ENCODE measurements at places on chromosomes 12 and 14. TPM values are rescaled to one million over a fixed set of nuclear protein-coding genes. Genes with fewer than 3 reads are reported as not detected.

DNA sequence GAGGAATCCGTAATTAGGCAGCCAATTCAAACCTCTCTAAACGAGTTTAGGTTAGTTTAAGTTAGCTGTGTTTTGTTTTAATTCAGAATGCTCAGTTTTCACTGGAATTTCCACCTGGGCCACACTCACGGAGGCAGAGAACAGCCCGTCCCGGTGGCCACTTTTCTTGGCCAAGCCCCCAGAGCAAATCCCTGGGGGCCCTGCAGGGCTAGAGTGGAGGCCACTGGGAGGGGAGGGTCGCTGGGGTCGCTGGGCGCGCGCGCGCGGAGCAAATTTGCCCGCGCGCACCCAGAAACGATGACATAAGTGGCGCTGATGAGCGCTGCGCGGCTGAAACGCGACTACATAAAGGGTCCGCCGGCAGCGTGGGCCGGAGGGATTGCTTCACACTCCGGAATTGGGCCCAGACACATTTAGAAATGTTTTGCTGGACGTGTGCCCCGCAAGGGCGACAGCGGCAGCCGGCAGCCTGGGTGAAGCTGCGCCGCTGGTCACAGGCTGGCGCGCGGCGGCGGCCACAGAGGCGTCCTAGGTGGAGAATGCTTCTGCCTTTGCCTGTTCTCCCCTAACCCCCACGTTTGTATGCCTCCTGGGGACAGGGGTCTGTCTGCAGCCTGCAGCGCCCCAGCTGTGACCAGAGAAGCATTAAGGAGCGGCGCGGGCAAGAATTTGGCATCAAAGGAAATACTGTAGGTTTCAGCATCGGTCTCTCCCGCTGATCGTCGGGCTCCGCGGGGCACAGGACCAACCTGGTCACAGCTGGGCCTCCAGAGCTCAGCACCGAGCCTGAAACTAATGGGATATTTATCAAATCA, 37.9 kb upstream of the TBX5 start:
- DNase-seq = no peak

DNA sequence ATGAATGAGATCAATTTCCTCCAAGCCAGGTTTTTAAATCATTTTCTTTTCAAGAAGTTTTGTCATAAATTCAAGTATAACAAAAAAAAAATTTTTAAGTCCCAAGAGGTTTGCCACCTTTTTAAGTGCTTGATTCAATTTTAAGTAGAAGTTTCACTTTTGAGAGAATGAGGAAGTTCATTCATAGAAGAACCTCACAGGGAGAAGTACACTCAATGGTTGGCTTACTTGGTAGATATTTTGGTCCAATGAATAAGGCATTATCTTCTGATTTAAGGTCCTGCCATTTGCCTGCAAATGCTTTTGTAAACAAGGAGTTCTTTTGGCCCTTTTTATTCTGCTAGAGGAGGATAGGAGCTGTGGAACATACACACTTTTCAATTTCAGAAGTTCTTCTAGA, 96.7 kb upstream of the NOVA1 start:
- no peak for DNase-seq

- DNase-seq = no peak
Observed at GRCh38 chr12:96218989-96219678, 25.0 kb downstream of the ELK3 start.

DNA sequence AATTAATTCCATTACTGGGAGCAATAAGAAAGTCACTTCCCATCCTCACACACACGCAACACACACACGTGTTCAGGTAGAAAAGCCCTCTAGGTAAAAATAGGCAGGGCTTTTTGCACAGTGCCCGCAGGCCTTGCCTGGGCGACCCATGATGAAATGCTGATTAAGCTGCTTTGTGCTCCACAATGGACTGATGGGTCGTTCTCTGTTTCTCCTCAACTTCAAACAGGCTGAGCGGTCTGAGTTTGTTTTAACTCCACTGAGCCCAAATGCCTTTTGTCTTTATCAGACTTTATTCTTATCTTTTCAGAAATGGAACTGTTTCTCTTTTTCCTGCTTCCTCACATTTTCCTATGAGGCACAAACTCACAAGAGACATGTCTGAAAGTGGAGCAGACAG, 9.4 kb upstream of the DACT1 start:
- DNase-seq = no peak

PLBD1 gene
- 0.21 TPM for total RNA-seq

DNA sequence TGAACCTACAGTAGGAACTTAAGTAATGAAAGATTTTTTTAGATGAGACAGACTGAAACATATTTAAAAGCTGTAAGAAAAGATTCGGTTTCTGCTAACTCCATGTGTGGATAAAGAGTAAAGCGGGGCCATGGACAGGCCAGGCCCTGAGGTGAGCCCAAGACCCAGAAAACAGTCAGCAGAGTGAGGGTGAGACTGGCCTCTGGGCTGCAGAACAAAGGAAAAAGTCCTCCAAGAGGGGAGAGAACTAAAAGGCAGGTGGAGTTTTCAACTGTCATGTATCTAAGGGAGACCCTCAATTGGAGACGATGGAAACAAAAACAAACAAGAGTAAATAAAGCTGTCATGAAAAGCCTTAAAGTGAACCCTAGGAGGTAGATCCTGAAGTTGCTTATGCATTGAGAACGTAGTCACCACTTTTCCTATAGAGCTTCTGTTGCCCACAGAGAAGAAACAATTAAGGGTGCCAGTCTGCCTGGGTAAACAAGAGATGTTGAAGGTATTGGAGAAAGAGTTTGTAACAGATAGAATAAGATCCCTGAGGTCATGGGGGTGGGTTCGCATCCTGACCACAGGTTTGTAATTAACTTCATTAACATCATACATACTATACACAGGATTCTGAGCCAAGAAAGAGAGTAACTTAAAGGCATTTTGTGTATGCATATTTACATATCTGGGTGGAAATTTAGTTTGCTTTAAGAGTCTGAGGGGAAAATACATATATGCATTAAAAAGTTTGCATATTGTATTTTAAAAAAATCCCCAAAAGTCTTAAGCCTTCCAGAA, 268.7 kb upstream of the PDE3A start:
- DNase-seq = no peak

GRCh38 chr14:50774542-50775267, 56.3 kb downstream of the NIN start:
- DNase-seq = no peak

DIO3 gene
- total RNA-seq = not detected

DNA sequence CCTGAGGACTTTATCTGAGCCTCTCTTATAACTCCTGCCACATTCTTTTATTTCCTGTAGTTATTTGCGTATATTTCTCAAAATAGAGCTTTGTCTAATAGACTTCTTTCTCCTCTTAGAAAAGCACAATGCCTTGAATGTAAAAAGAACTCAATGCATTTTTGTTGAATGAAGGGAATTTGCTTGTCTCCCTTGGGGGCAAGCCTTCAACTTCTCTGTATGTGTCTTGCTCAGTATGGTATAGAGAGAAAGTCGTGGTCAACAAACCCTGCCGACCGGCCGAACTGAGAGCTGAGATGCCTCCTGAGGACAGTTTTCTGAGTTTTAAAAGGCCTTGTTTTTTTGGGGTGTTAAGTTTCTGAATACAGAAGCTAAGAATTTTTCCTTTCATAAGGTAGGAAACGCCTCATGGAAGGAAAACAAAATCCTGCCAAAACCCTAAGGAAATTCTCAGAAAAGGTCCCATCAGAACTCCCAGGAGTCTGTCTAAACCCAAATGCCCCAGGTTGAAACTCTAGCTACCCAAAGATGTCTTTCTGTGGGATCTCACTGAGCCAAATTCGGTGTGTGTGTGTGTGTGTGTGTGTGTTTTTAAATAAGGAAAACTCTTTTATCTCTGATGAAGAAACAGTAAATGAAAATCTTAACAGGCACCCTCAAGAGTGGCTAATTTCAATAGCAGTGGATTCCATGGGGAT, 136.6 kb downstream of the C12orf75 start:
- no peak for DNase-seq

- DNase-seq = no peak
Observed at GRCh38 chr14:28570391-28570790, 196.2 kb upstream of the FOXG1 start.

DNA sequence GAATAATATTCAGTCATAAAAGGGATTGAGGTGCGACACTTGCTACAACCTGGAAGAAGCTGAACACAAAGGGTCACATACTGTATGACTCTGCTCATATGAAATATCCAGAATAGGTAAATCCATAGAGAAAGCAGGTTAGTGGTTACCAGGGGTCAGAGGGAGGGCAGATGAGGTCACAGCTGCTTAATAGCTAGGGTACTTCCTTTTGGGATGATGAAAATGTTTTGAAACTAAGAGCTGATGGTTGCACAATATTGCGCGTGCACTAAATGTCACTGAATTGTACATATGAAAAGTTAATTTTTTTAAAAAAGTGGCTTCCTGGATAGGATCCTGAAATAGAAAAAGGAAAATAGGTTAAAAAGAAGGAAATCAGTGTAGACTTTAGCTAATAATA, 23.8 kb downstream of the NEUROD4 start:
- DNase-seq = no peak

- no peak for DNase-seq
Observed at GRCh38 chr12:78385541-78385940, 479.0 kb upstream of the SYT1 start.

DNA sequence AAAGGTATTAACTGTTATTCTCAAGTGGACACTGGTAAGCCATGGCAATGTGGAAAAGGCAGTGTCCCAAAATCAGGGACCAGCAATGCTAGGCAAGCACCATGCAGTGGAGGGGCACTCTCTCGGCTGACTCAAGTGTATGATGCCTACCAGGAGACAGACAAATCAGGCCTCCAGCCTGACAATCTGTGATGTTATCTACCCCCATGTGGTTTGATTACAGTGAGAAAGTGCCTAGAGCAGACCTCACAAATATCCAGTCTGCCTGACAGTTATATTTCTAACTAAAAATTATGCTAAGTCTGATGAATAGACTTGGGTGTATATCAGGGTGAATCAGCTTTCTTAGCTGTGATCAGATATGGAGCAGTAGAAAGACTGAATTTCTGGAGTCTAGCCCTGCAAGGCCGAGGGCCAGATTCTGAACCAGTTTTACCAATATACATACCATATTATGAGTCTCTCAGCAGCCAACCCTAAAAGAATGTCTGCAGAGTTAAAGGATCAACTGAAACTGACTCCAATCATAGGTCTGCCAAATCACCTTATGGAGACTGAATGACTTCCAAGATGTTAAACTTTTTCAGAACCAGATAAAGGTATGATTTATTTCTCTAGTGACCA, 3.2 kb downstream of the PLBD1 start:
- DNase-seq = no peak

OR4E2 gene
- not detected for total RNA-seq

CBLN3 gene
- 1.0 TPM for total RNA-seq

DNA sequence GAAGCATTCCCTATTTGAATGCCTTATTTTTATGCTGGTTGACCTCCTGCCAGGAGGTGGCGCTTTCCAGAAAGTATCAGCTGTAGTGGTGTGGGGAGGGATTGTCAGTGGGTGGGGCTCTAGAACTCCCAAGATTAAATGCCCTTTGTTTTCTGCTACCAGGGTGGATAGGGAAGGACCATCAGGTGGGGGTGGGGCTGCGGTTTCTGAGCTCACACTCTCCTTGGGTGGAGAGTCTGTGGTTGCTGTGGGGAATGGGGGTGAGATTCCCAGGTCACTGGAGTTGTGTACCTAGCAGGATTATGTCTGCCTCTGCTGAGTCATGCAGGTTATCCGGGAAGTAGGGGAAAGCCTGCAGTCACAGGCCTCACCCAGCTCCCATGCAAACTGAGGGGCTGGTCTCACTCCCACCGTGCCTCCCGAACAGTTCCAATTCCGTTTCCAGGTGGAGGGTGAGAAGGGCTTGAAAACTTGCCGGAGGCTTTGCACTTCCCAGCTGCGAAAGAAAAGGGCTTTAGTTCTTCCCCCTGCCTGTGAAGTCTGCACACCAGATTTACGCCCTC, 68.3 kb downstream of the ALG10B start:
- no peak for DNase-seq

DNA sequence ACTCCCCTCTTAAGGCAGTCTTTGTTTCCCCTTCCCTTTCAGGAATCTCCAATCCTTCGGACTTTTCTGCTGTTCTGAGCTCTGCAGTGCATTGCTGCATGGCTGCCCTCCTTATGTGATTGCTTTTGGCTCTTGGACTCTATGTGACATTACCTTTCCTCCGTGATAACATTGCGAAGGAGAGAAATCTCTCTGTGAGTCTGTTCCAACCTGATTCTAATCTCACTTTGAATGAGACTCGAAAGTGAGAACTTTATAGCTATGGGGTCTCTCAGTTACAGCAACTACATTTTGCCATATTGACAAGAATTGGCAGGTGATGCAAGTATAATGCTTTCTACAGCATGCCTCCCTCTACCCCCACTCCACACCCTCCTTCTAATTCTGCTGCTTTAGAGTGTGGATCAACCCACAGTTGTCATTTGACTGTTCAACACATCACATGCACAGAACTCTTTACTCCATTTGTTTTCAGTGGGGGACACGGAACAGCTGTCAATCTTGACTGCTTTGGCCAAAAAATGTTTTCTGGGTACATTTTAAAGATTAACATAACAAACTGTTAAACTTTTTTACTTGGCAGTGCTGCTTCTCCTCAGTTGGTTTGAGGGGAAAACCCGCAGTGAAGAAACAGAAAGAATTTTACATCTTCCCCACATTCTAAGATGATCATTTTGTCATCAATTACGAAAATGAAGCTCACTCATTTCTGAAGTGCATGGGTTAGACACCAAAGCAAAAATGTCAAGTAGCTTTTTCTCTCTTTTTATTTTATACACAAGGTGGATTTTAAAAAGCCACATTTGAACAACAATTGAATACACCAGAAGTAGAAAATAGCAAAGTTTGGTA, 125.5 kb upstream of the RMST start:
- DNase-seq = no peak

DNA sequence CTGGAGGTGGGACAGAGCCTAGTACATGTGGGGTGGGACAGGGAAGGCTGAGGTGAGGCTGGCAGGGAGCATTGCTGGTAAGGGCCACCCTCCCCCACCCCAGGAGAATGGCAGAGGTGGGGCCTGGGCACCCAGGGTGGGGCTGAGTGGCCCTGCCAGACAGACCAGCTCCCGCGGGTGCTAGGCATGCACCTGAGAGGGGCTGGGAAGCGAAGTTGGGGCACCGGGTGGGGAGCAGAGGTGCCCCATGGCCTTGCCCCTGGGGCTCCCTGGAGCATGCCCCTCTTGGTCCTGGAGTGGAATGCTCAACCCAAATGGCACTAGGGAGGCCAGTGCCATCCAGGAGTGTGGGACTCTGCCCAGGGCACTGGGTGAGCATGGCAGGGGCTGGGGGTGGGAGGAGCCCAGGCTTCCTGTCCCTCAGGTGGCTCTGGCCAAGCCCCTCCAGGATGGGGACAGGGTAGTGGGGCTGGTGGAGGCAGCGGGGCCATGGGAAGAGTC, 1.3 kb downstream of the TNFAIP2 start:
- no peak for DNase-seq

SYT10 gene
- total RNA-seq = not detected

PPM1H gene
- total RNA-seq = 24.6 TPM

GRCh38 chr14:100586403-100587085, 673 bp downstream of the BEGAIN start:
- DNase-seq = no peak

- DNase-seq = peak; percentile 5
Observed at GRCh38 chr12:27109334-27110028, 27.1 kb upstream of the C12orf71 start.

GRCh38 chr14:90905531-90905930, 89.3 kb upstream of the TTC7B start:
- DNase-seq = no peak

AQP6 gene
- total RNA-seq = not detected
